ENCODE measurements at places on chromosomes 3 and 15. TPM values are rescaled to one million over a fixed set of nuclear protein-coding genes. Genes with fewer than 3 reads are reported as not detected.

The NRG4 gene
- polyA plus RNA-seq, result 5.9 TPM

The CYP8B1 gene
- polyA plus RNA-seq, result 0.95 TPM

The SCG5 gene
- 31.4 TPM for polyA plus RNA-seq

The TMC3 gene
- polyA plus RNA-seq, result 0.08 TPM
